ENCODE measurements at places on chromosomes 1 and 21.

GRCh38 chr21:45154511-45155508 is 80.4 kb downstream of the ADARB1 start:
- DNase-seq, result peak; percentile 50

DNA sequence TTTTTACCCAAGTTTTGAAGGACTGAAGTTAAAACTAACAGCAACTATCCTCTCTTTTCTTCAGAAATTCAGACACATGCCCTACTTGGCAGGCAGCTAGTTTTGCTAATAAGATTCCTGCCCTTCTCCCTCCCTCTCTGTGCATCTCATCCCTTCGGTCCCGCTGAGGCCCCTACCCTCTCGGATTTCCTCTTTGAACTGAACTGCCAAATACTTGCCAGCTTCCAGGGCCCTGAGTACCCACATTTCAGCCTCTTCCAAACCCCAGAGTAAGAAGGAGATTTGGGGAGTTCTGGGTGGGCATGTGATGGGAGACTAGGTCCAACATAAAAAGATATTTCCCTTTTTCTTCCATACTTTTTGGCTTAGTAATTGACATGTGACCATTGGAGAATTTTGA is 116.5 kb upstream of the JUN start:
- no peak for DNase-seq

DNA sequence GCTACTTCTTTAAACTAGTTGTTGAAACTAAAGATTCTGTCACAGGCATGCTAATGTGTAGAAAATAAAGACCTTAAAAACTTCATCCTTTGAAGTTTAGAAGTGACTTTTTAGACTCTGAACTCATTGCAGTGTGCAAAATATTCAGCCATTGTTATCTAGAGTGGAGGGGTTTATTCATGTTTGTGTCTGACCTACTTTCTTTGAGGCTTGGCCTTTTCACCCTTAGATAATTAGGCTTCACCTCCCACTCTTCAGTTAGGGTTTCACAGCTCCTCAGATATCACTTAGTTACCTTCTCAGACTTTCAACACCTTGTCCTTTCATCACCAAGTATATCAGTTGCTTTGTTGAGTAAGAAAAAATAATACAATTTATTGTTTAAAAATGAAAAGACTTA is 75.9 kb downstream of the IVNS1ABP start:
- no peak for DNase-seq

GRCh38 chr21:33199100-33199464 is 30.7 kb upstream of the IFNAR2 start:
- DNase-seq, result no peak

DNA sequence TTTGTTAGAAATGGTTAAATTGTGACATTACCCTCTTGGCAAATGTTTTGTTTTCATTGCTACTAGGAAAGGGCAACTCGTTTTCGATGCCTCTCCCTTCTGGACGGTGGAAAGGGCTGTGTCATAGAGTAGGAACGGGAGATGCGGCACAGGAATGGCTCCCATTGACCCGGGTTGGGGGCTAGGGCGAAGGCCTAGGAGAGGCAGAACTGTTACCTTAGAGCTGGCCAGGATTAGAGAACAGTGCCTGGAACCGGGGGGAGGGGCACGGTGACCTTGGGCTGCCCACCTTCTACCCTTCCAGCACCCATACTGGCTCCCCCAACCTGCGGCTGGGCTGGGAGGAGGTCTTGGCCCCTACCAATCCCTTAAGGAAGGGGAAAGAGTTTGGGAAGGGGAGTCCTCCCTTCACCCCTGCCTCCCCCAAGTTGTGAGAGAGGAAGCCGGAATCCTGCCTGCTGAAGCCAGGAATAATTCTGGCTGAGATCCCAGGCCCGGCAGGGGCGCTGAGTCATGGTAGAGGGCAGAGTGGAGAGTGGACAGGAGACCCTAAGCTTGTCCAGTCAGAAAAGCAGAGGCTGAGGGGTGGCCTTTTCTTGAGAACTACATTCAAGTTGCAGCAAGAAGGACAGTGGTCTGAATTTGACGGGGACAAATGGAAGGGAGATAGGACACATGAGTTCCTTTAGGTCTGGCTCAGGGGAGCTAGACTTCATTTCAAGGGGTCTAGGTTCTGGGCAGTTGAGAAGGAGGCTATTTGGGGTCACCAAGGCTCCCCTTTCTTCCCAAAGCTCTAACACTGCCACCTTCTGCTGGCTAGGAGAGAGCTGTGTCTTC is 8.2 kb downstream of the LMNA start:
- DNase-seq, result peak; percentile 34

DNA sequence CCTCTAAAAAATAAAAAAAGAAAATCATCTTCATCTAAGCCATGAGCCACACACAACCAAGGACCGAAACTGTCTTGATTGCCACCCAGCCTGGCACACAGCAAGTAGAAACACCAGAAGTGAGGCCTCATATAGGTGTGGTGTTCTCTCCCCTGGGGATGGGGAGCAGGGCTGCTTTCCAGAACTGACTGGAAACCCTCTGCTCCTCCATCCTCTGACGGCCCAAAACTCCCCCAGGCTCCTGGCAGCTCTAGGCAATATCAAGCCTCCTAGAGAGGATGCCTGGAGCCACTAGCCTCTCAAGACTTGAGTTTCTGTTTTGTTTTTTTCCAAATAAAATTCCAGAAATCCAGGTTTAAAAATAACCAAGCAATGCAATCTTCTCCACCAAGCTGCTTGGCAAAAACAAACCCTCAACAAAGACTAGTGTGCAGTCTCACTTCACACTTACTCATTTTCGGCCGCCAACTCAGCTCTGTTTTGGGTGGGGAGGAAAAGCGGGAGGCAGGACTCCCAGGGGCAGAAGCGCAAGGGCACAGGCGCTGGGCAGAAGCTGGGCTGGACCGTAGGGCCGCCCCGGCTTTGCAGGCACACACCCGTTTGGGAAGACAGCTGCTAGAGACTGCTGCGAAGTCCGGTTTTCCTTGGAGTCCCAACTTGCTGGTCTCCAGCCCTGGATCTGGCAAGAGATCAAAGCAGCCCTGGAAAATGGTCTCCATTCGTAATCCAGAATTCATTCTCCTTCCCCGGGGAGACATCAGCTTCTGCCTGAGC is 78.2 kb upstream of the CAPZB start:
- no peak for DNase-seq

DNA sequence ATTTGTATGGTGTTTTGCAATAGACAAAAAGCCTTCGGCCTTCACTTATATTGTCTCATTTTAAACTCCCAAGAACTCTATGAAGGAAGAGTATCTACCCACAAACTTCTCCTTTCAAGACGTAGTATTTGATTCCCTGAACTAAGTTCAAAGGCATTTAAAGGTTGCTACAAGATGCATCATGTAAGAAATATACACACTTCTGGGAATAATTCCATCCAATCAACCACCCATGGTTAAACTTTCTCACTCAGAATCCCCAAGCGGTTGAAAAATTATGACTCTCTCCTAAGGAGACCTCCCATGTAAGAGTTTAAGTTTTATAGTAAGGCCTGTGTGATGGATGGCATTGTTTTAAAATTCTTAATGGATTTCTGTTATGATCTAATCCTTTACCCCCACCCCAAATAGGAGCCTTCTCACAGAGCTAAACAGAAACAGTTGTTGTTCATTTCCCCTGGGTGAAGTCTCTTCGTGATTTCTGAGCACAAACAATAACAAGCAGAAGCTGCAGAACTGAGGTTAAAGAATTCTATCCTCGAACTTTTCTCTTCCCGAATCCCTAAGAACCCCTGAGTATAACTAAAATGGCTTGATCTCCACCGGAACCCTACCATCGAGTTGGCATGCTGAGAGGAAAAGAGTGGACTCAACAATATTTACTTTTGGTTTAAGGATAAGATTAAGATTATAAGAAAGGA is 185.0 kb downstream of the TGFBR3 start:
- DNase-seq, result no peak

DNA sequence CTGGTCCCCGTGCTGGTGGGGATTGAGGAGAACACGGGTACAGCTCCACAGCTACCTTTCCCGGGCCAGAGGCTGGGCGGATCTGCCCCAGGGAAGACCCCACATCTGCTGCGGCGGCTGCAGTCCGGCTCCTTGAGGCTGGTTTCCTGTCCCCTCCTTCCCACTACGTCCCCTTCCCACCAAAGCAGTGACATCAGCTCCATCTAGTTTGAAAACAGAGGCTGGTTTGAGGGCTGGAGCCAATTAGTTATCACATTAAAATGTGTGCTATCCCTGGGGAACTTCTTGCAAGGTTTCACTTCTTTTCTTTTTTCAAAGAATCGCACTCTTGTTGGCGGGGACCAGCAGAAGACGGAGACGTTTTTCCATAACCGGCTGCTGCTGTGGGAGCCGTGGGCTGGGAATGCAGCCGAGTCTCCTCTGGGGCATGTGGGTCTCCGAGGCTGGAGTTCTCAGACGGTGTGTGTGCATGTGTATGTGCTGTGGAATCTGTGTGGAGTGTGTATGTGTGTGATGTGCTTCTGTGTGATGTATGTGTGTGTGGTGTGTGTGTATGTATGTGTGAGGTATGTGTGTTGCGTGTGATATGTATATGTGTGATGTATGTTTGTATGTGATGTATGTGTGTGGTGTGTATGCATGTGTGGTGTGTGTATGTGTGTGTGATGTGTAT is 8.9 kb upstream of the PCBP3 start:
- DNase-seq, result no peak

DNA sequence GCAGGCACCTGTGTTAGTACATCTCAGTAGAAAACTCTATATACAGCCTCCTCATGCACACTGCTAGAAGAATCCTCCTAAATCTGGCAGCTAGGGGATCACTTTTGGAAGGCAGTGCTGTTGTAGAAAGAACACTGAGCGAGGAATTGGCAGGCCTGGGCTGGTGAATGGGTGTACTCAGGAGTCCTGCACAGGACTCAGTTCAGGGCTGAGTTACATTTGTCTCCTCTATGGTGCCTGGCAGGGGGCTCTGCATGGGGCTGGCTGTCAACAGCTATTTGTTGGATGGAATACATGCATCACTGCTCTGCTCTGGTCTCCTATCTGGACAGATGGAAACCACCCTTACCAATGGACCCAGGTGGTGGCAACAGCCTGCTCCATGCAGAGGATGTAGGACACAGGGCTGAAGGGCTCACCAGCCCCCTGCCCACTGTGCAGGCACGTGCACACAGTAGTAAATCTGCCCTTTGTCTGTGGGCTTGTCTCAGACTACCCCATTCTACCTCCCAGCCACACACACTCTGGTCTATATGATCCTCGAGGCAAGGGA is 74.2 kb downstream of the LRIG2 start:
- no peak for DNase-seq

GRCh38 chr1:161044535-161044907 is 1.3 kb downstream of the USF1 start:
- peak; percentile 65 for DNase-seq

GRCh38 chr1:156648951-156649350 is 7.0 kb downstream of the BCAN start:
- no peak for DNase-seq

DNA sequence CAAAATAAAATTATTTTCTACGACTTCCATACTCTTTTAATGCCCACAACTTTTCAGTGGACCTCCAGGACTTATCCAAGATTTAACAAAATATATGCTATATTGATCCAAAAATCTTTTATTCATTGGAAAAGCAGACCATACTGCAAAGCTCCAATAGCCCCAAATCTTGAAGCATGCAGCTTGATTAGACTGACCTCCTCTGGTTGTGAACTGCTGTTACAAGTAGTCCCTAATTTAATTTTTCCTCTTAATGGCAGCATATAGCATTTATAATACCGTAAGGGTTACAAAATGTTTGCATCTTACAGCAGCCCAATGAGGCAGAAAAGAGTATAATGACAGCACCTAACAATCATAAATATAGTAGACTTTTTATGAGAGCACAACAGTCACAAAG is 49.8 kb downstream of the TPR start:
- peak; percentile 19 for DNase-seq

DNA sequence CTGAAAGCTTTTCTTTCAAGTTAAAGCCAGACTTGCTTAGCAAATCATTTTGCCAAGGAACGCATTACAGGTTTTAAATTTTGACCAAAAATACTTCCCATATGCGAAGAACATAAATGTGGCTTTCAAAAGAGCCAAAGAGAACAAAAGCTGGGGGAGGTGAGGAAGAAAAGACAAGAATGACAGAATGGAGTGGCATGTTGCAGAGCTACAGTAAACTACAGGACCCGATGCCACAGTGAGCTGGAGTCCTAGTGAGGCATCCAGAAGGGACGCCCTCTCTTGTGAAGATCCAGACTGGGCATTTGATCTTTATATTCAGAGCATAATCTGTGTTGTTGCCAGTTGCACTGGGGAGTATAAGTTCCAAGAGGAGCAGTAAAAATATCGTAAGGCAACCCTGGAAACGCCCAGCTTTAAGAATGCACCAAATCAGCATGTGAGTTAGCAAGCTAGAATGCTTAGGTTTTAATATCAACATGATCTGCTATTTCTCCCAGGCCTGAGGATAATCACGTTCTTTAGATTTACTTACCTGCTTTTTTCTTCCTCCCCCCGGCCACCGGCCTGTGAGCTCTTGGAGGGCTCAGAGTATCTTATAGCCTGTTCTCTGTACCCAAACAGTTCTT is 48.4 kb upstream of the HOOK1 start:
- no peak for DNase-seq

DNA sequence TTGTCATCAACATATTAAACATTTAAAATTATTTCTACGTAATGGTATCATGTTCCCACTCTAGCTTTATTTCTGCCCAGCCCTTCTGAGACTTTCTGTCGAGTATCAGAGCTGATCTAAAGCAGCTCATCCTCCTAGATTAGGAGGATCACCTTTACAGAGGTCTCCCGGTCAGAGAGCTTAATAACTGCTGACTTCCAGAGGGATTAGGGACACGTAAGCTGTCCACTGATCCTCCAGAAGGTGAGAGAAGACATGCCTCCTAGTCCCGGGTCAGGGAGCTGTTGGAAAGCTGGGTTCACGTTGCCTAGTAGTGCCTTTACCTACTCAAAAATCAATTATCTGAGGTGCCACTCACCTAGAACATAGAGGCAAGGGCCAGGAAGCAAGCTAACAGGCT is 31.2 kb upstream of the NADK start:
- no peak for DNase-seq

DNA sequence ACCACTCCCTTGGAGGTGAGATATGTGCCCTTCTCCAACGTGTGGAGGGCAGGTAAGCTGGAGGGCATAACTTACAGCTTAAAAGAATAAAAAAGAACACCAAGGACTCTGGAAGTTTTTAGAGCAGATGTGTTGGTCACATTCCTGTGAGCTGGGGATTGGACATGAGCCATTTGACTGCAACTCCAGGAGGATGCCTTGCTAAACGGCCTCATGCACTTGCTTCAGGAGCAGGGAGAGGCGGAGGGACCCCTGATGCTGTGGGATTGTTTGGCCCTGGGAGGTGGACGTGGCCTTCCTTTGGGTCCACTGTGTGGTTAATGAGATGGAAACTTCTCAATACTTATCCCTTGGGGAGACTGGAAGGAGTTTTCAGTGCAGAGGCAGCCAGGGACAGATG is 185.6 kb downstream of the RHOU start:
- DNase-seq, result no peak

- no peak for DNase-seq
Observed at GRCh38 chr1:177984761-177985160, 14.9 kb upstream of the SEC16B start.

GRCh38 chr1:225700164-225700821 is 47.4 kb upstream of the ENAH start:
- DNase-seq, result no peak

- no peak for DNase-seq
Observed at GRCh38 chr1:12001996-12002493, 17.3 kb upstream of the MIIP start.
